ENCODE measurements at places on chromosomes 6 and 20.

DNA sequence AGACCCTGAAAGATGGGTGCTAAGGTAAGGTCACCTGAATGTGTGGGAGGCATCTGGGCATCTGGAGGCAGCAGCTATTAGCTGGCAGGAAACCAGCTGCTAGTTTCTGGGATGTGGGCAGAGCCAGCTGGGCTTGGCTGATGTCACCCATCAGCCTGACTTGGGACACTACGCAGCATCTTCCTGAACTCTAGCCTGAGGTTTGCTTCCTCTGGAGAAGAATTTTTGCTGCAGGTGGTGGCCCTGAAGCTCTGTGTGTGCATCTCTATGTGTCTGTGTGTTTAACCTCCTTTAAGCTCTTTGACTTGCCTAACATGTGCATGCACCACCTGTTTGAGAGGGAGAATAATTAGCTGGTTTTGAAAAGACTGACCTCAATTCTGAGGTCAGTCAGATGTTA is 465.1 kb upstream of the CHD6 start:
- no peak for DNase-seq

GRCh38 chr6:85405175-85405852 is 44.6 kb upstream of the NT5E start:
- no peak for DNase-seq

DNA sequence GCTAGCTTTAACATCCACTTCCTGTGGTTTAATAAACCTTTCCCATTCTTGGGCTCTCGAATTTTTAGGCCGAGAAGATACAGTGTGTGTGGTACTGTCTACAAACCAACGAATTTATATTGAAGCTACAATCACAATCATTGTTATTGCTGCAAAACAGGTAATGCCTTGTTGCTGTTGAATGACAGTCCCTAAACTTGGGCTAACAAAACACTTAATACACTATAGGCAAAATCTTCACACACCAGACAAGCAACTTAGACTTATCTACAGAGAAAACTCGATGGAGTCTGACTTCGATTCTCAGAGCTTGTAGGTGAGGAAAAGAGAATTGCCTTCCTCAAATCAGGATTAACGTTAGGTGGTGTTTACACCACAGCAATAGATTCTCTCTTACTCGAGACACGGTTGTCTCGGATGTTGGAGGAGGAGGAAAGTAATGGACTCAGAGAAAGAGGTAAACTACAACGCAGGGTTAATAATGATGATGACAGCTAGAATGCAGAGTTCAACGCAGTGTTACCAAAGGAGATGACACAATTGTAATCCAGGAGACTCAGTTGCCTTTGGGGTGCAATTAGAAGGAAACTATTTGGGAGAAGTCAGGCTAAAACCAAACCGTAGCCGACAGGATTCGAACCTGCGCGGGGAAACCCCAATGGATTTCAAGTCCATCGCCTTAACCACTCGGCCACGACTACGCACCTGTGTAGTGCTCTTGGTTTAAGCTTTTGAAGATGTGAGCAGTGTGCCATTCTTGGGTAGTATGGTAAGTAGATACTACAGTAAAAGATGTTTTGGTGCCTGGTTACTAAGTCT is 32.5 kb upstream of the ZNF184 start:
- DNase-seq = peak; percentile 82

DNA sequence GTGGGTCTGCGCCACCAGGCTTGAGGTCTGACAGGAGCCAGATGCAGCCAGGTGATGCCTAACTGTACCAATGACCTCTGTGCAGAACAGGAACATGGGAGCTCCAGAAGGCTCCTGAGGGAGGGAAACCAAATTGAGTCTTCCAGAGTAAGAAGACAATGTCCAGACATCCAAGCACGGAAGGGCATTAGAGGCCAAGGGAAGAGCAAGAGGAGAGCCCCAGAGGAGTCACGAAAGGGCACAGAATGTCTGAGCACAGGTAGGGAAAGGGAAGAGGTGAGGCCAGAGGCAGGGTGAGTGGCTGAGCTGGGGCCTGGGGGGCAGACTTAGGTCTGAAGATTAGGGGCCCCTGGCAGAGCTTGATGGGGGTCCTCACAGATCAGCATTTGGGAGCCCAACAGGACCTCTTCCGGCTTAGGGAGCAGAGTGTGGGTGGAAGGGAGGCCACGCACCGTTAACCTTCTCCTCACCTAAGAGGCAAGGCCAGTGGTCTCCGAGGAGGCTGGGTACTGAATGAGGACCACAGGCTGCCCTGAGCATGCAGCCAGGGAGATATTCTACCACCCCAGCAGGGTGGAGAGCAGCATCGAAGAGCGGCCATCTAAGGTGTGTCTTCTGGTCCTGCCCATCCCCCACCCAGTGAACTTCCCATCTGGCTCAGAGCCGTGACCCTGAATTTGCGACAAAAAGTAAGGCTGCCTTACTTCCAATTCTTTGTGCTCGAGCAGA is 41.7 kb downstream of the RRBP1 start:
- no peak for DNase-seq

GRCh38 chr6:54899986-54900385 is 53.4 kb downstream of the FAM83B start:
- no peak for DNase-seq

- DNase-seq = no peak
These were observed 255.6 kb downstream of the PREX1 start for GRCh38 chr20:48571949-48572847.

- peak; percentile 52 for DNase-seq
These were observed 27.8 kb downstream of the PRSS16 start for GRCh38 chr6:27275025-27275956.
